Pulmonary artery endothelial cell (primary cell): ENCODE measurements at places on chromosomes 4 and X. TPM values are rescaled to one million over a fixed set of nuclear protein-coding genes. Genes with fewer than 3 reads are reported as not detected.
A peak's percentile ranks its signal among the peaks of the same experiment; 100 is the strongest.

DNA sequence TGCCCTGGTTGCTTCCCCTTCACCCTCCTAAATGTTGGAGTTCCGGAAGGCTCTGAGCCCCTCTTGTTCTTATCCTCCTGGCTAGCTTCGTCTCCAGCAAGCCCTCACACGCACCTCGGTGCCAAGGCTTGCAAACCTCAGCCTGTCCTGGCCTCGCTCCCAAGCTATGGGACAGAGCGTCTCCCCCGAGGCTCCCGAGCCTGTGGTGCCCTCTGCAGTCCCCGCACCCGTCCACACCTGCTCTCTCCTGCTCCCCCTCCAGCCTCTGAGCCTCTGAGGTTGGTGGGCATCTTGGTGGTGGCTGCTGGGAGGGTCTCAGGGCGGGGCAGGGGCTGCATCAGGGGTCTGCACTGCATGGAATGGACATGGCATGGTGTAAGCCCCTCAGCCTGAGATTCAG is 63.2 kb downstream of the TRMT44 start:
- DNase-seq = no peak

DNA sequence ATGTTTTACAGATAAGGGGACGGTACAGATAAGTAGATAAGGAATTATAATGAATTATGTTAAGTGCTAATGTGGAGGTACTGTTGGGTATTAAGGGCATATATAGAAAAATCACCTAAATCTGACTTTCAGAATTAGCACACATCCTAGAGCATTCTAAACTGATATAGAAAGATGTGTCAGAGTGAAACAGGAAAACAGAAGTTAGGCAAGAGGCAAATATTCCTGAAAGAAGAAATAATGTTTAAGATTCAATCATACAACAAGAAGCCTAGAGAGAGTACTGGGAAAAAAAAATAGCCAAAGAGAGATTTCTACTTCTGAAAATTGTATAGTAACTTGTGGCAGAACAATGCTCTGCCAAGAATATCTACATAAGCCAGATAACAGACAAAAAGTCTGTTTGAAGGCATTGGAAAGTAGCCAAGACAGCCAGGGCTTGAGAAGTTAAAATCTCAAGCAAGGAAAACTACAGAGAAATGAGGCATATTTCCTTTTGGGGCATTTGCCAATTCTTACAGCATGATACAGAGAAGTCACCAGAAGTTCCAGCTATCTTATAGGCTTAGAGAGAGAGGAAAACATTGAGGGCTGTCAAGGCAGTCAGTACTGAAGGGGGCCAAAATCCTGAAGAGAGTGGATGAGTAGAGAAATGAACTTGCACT is 646.0 kb downstream of the RPA4 start:
- DNase-seq = peak; percentile 74

The SAP30 gene
- total RNA-seq = 19.3 and 35.9 TPM in 2 replicates

DNA sequence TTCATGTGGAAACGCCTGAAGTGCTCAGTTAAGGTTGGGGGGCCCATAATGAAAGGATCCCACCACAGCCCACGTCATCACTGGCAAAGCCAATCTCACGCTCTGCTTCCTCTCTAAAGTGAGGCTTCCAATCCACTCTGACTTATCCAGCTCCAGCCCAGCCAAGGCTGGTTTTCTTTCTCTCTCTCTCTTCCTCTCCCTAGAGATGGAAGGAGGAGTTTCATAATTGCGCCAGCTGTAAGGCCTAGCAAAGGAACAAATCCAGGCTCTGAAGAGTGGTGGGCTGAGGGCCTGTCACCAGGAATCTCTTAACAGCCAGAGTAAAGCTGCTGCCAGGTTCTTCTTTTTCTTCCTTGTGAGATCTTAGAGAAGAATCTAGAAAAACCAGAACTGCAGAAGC is 20.7 kb upstream of the BCLAF3 start:
- no peak for DNase-seq

DNA sequence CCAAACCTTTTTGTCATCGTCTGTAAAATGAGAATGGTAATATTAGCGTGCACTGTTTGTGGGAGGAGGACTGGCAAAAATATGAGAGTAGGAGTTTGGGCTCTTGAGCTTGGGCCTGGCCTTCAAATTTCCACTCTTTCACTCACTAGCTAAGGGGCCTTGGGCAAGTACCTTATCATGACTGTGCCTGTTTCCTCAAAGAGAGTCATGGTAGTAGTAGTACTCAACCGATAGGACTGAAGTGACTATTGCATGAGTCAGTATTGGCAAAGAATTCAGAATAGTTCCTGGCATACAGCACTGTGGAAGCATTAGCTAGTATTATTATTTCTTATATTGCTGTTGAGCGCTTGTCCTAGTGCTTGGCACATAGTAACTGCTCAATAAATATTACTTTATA is 16.0 kb upstream of the RBM3 start:
- peak; percentile 55 for DNase-seq

DNA sequence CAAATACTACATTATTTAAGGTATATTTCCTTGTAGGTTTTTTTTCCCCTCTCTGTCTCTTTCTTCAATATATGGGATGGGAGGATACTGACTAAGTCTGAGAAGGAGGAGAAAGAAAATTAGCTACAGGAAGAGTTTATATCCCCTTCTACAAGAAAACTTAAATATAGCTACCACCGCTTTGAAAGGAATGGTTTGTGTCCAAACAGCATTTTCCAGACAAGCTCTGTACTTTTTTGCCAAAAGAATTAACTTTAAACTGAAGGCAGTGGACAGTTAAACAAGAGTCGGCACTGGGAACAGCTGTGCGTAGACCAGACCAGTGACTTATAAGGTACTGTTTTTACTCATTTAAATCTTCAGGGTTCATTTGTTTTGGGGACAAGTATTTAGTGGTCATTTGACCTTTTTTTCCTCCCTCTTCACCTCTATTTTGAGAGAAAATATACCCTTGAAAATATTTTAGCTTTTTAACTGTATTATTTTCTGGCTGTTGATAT is 303.7 kb downstream of the ARHGAP24 start:
- DNase-seq = no peak

DNA sequence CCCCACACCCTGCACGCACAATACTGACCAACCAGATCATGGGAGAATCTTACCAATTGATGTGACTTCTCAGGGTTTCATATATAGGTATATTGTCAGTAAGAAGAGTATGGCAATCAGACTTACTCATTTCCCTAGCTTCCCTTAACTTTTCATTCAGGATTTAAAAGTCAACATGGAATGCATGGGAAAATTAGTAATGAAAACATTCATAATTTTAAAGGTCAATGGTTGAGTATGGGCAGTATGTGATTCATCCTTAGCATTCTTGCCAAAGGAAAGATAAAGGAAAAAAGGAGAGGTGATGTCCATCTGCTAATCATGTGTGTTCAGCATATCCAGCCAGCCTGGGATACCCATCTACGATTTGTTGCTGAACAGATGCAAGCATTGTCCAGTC is 4.0 kb downstream of the DIPK2B start:
- DNase-seq = peak; percentile 70

DNA sequence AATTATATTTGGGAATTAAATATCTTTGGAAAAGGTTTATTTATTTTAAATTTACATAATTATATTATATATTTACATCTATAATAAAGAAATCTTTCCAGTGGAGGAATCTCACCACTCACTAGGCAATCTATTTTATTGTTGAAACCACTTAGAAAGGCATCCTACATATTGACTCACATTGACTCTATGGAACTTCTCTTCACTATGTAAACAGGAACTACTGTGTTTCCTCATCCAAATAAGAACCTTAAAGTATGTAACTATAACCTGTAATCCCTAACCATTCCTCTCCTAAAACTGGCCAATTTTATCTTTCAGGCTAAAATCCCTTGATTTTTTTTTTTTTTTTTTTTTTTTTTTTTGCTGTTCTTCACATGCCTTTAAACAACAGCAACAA is 268.7 kb downstream of the MAPK10 start:
- DNase-seq = no peak

DNA sequence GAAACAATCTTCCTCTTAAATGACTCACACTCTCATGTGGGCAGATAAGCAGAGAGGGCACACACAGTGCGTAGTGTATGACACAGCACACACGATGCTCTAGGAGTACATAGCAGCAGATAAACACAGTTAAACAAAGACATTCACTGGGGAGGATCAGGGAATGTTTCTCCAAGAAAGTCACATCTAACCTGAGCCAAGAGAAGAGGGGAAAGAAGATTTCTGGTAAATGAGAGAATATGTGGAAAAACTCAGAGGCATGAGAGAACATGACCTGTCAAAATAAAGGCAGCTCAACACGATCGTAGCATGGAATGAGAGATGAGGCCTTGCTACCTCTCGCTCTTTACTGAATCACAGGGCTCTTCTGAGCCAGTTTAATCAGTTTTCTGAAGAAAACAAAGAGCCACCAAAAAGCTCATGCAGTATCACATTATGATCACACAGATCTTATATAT is 251.0 kb downstream of the ANK2 start:
- DNase-seq = no peak

The MEPE gene
- total RNA-seq = not detected in 2 replicates

DNA sequence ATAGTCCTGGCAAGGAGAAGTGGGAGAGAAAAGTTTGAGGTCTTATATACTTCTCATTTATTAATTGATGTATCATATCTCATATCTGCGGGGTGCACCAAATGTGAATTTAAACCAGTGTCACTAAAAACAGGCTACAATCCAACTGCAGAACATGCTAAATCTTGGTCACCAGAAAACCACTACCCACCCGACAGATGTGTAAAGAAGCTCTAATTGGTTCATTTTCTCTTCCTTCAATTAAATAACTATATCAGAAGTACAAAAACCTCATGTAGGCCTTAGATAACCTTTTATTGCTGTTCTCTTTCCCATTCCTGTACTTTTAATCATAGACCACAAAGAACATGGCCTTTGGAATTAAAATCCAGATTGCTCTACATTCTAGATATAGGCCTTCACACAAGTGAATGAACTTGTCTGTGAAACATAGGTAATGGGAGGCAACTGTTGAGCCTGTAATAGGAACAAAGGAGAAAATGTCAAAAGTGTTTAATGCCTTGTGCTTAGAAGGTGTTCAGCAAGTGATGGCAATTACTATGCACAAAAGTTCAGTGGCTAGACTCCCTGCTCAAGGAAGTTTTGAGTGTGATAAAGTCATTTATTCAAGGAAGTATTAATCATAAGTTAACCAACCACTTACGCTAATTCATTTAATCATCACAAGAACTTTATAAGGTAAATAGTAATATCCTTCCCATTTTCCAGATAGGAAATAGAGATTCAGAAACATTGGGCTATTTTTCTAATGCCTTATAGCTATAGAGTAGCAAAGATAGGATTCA is 425.6 kb downstream of the INPP4B start:
- no peak for DNase-seq

The CLDN34 gene
- 0.07 and 0.26 TPM in 2 replicates for total RNA-seq

- DNase-seq = no peak
Observed at GRCh38 chr4:180058691-180059215, 2184.4 kb upstream of the TENM3 start.

The KIAA1210 gene
- total RNA-seq = not detected in 2 replicates

DNA sequence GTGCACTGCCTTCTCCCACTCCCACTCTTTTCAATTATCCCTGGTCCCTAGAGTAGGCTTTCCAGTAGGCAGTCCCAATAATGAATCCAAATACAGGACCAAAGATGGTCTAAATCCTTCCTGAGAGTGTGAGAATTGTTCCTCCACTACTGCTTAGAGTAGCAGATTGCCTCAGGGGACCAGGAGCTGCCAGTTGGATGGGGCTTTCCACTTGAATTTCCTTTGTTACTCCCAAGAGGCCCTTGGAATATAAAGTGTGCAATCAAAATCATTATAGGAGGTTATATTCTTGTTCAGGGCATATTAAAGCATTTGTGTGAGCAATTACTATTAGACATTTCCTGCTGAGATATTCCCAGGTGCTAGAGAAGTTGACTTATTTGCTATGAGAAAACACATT is 156.6 kb upstream of the TLL1 start:
- no peak for DNase-seq

The ITM2A gene
- total RNA-seq = 1.5 and 15.4 TPM in 2 replicates

- no peak for DNase-seq
Observed at GRCh38 chr4:4868758-4869723, 9.6 kb downstream of the MSX1 start.

GRCh38 chrX:153867139-153867538 is 18.8 kb downstream of the L1CAM start:
- DNase-seq = no peak

The TCEAL3 gene
- total RNA-seq = 10.3 and 12.5 TPM in 2 replicates

DNA sequence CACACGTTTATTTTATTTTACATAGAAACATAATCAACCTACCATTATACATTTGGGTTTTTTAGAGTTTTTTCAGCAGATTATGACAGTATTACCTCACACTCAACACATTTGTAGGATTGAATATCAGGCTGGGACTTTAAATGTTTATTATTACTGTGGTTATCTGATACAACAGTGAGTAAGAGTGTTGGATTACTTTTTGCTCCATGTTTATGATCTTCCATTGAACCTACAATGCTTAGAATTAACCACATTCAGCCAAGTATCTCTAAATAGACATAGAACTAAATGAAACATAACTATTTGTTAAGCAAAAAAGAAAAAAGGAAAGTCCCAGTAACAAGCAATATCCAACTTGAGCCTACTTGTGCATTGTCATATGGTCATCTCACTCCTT is 607.4 kb upstream of the PITX2 start:
- DNase-seq = no peak

DNA sequence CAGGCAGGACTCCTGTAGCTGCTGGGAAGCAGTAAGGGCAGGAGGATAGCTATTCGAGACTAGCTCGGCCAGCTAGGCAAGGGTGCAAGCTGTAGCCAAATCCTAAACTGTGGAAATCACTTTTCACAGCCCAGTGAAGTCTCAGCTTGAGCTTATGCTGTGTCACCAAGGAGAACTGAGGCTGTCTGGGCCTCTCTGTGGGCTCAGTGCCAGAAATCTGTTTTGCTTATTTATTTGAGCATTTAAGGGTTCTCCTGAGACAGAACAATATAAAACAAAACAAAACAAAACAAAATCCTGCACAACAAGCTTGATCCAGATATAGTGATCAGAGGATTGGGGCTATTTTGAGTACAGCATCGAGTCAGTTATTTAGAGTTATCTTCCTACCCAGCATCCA is 97.5 kb downstream of the FANCB start:
- DNase-seq = no peak

DNA sequence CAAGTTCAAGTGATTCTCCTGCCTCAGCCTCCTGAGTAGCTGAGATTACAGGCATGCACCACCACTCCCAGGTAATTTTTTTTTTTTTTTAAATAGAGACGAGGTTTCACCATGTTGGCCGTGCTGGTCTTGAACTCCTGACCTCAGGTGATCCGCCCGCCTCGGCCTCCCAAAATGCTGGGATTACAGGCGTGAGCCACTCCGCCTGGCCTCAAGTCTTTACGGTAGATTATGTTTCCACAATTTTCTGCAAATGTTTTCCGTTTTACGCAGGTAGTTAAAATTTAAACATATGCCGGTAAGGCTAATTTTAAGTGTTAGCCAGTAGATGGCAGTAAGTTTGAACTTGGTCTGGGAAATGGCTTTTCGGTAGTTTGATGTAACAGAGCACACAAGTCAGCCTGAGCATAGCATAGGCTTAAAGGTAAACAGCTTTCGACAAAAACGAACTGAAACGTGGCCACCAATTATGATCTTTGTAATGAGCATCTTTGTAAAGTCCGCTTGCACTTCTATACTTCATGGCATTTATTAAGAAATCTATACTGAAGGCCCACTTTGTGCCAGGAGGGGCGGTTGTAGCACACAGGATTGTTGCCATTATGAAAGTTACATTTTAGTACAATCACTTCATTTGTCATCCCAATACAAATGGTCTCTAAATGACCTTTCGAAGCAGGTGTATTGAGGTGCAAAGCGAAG is 31.1 kb downstream of the CCKAR start:
- DNase-seq = peak; percentile 15
